8988T (cell line): ENCODE measurements at places on chromosomes 4 and X.
A peak's percentile ranks its signal among the peaks of the same experiment; 100 is the strongest.

GRCh38 chr4:125389713-125390112 is 75.0 kb downstream of the FAT4 start:
- no peak for DNase-seq

GRCh38 chr4:169144061-169144600 is 126.6 kb downstream of the SH3RF1 start:
- no peak for DNase-seq

GRCh38 chrX:135985157-135985972 is at the start of gene SLC9A6:
SLC9A6 (plus strand) TSS chrX:135985435; CDS start chrX:135985659, 224 bp downstream.
- peak; percentile 40 for DNase-seq

DNA sequence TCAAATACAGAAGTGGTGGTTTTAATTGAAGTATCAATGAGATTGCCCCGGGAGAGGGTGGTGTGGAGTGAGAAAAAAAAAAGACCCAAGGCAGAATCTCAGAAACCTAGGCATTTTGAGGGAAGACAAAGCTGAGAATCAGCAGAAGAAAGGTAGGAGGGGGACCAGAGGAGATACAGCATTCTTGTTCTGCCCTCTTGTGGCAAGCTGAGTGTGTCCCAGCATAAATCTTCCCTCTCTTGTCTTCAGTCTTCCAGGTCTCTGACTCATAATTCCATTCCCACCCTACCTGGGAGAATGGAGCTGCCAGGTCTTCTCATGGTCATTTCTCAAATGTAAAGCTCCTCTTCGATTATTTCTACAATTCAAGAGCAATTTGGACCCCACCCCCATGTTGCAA is 32.7 kb upstream of the MAGED1 start:
- peak; percentile 13 for DNase-seq

DNA sequence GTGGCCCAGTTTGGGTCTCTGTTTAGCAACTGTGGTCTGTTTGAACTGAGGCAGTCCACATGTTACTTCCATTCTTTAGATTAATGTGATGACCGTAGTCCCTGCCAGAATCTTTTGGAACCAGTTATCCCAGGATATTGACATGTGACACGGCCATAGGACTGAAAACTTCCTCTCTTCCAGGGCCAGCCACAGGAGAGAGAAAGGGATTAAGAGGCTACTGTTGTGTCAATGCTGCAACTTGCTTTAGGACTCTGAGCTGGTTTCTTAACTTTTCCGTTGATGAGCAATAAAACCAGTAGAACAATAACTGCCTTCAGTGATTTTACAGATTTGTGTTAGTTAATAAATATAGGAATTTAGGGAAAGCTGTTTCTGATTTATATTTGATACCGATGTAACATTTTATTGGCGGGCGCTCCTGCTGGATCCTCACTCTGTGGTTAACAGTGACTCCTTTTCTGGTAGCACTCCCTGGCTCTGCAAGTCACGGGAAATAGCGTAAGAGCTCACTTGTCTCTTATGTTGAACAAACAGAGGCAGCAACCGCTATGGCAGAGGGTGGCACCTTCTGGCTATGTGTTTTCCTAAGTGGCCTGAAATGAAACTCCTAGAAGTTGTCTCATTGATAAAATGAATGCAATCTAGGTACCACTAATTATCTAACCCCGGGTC is 2.5 kb downstream of the TENM3 start:
- DNase-seq = no peak

- peak; percentile 63 for DNase-seq
These were observed 48.0 kb downstream of the SLC25A5 start for GRCh38 chrX:119516157-119516702.

DNA sequence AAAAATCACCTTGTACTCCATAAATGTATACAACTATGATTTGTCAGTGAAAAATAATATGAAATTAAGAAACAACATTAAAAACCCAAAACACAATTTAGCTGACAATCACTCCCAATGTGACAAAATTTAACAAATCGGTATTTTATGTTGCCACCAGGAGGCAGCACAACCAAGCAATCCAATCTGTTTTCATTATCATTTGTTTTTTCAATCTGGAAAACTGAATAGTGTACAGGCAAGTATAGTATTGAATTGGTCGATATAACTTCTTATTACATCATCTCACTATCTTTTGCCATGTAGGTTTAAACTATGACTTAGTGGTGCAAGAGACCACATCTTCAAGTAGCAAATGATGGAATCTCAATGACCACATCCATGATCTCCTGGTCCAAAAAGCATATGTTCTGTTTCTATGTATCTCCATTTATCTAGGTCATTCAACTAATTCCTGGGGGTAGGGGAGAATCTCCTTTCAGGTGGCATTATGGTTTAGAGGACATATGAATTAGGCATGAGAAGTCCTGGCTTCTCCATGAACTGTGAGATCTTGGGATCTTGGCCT is 112.9 kb upstream of the AGA start:
- no peak for DNase-seq

DNA sequence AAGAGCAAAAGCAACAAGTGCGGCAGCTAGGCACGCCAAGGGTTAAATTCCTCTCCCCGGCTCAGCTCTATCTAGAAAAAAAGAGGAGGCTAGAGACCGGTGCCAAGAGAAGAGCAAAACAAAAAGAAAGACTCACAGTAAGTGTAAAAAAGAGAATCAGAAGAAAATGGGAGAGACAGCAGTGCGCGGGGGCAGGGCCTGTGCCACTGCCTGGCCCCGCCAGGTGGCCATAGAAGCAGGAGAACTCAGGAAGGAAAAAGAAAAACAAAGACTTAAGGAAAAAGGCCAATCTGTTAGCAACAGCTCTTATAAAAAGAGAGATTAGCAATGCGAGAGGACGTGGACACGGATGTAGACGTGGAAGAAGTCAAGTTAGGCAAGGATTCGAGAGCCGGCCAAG is 3.2 kb downstream of the ACOX3 start:
- no peak for DNase-seq

DNA sequence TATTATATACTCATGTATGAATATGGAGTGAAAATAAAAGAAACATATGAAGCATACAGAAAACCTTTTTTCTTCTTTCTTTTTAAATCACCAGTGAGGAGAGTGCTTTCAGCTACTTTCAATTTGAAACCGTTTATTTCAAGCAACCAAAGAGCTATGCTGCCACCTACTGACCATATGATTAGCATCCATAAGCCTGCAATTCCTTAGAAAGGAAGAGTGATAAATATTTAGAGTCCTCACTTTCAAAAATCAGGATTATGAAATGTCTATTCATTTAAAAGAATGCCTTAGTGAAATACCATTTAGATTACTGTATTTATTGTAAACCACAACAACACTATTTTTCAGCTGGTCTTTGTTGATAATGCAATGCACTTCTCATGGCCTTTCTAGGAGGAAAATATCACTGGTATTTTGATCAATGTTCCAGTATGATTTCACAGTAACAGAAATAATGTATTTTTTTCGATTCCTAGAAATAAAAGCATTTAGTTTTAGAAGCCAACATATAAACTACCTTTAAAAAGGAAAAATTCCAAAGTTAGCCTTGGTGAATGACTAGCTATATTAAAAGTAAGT is 667.6 kb downstream of the PCDH18 start:
- DNase-seq = no peak

DNA sequence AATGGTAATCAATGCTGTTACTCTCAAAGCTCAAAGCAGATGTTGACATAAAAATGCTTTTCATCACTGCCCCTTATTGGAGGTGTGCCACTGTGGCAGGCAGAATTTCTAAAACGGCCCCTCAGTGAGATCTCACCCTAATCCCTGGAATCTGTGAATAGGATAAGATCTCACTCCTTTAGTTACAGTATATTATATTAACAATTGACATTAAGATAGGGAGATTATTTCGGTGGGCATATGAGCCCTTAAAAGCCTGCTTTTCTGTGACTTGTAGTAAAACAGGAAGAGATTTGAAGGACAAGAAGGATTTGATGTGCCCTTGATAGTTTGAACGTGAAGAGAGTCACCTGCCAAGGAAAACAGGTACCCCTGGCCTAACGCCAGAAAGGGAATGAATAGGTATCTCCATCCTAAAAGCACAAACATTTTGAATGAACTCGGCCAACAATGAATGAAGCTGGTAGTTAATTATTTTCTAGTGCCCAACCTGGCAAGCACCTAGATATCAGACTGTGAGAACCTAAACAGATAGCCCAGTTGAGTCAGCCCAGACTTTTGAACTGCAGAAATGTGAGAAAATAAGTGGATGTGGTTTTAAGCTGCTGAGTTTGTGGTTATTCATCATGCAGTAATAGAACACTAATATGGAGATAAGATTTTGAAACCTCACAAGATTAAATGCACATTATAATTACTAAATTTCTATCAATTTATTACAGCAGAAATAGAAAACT is 881.6 kb downstream of the PCDH18 start:
- no peak for DNase-seq

DNA sequence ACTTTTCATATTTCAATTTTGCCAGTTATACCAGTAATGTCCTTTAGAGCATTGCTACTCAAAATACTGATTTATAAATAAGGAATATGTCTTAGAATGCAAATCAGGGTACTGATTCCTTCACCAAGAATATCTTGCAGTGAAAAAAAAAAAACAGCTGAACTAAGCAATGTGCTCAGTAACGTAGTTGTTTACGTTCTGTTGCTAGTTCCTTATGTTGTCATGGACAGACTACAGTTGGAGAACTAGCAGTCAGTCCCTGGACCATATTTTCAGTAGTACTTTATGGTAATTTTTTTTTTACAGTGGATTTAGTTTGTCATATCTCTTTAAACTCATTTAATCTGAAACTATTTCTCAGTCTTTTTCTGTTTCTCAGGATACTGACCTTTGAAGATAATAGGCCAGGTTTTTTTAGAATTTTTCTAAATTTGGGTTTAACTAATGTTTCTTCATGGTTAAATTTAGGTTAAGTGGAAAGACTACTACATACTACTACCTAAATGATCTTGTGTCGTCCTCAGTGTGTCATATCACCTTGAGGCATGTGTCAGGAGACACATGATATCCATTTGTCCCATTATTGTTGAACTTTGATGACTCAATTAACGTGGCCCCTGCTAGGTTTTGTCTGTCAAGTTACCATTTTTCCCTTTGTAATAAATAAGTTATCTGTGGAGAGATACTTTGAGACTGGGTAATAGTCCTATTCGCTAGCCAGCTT is 21.0 kb downstream of the SMARCAD1 start:
- DNase-seq = no peak

DNA sequence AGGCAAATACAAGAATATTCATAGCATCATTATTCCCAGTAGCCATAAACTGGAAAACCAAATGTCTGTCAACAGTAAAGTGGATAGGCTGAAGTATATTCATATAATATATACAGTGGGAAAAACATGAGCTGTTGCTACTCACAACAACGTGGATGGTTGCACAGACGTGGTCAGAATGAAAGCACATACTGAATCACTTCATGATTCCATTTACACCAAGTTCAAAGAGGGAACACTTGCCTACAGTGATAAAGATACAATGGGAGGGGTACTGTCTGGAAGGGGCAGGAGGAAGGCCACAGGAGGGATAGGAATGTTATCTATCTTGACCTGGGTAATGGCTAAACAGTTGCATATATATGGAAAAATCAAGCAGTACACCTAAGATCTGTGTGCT is 25.3 kb downstream of the APBB2 start:
- no peak for DNase-seq

GRCh38 chr4:147994076-147994475 is 262.2 kb downstream of the ARHGAP10 start:
- DNase-seq = no peak

DNA sequence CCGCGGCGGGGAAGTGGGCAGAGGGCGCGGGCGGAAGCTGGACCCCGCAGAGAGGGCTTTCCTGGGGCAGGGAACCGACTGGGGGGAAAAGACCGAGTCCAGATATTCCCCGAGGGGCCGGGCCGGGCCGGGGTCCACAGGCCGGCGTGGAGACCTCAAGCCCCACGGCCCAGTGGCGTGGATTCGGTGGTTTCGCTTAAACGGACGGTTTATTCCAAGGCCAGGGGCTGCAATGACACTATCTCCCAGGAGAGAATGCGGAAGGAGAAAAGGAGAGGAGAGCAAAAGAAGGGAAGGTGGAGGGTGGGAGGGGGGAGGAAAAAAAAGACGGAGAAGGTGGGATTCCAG is 10.8 kb downstream of the ARX start:
- peak; percentile 37 for DNase-seq

- no peak for DNase-seq
These were observed 177.8 kb downstream of the ASMT start for GRCh38 chrX:1792636-1793035.

- no peak for DNase-seq
These were observed 56.9 kb downstream of the MAD2L1 start for GRCh38 chr4:120009731-120010130.

GRCh38 chrX:151680805-151681204 is 14.5 kb upstream of the PRRG3 start:
- DNase-seq = no peak

DNA sequence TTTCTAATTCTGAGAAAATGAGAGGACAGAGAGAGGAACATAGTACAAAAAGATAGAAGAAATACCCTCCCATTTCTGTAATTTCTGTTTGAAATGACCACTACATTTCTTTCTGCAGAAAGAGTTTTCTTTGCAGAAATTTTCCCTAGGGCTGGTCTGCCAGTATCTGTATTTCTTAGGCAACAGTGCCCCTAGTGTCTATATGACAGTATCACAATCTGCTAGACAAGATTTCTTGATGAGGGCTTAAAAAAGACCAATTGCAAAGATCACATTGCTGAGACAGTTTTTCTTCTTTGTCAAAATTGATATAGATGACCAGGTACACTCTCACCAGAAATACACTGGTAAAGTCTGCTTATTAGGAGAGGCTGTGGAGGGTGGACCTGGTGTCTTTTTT is 81.0 kb upstream of the ZDHHC15 start:
- no peak for DNase-seq

- DNase-seq = no peak
These were observed 23.3 kb downstream of the ARHGAP24 start for GRCh38 chr4:85498068-85498733.

DNA sequence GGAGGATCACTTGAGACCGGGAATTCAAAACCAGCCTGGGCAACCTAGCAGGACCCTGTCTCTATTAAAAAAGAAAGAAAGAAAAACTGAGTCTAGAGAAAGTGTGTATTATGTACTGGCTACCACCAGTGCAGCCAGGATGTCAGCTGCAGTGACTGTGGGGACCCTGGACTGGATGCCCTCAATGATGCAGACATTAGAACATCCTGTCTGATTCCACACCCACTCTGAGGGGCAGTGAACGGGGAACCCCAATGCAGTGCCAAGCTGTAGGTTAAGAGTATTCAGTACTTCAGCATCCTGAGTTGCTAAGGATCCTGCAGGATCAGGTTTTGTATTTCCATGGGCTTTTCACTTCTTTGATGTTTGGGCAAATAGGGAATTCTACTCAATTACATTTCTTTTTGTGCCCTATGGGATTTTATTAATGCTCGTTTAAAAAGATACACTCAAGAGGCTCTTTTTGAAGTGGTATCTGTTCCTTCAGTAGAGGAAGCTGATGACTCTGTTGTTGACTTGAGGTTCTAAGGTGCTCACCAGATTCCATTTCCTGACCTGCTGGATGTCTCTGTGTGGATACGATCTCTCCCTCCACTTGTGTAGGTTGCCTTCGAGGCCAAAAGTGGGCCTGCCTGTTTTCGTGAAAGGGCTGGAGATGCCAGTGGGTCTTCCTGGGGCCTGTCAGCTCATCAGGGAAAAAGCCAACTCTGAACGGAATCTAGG is 85.9 kb upstream of the CLCN4 start:
- no peak for DNase-seq
